CD8-positive, alpha-beta T cell (primary cell): ENCODE measurements at places on chromosomes 2 and 18.
A peak's percentile ranks its signal among the peaks of the same experiment; 100 is the strongest.

DNA sequence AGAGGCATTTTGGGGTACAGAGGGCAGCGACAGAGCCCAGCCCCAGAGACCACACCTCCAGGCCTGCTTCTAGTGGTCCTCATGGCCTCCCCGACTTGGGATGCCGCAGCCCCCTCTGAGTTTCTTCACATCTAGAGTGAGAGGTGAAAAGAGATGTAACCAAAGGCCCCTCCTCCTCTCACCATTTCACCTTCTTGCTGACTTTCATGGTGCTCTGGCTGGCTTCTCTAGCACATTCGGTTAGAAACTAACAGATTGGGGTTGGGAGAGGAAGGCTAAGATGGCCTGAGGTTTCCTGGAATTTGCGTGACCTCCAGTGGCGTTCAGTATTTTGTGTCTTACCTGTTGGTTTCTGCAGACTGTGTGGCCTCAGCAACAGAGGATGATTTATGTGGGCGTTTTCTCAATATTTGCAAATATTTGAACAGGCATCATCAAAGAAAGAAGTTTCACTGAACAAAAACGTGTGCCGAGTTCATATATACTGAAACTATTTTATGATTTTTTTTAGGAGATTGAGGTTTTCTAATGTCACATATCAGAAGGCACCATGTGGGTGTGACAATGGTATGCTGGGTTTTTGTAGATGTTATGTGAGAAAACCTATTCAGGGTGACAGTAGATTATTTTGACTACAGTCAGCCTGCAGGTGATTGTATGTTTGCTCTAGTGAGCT lies 69.9 kb upstream of the BCL2L11 start:
- DNase-seq: peak; percentile 33

- DNase-seq: no peak
Measured at GRCh38 chr18:12595571-12596255, 62.2 kb downstream of the SPIRE1 start.

- no peak for DNase-seq
Measured at GRCh38 chr18:56511996-56512395, 126.4 kb downstream of the TXNL1 start.

DNA sequence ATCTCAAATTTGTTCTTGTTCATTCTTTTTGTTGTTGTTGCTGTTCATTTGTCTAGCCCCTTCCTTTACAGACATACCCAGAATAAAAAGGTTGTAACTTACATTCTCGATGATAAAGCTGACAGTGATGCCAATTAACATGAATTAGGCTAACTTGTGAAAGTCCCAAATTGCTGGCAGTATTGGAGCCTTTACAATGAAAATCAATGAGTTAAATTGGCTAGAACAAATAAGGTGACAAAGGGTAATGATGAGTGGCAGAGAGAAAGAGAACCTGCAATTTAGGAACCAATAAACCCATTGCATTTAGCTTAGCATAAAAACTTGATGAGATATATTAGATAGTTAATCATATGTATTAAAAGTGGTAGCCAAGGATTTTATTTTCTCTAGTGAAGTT lies 521.0 kb downstream of the ADCYAP1 start:
- DNase-seq: no peak
